Ecto neural progenitor cell (in vitro differentiated cells): ENCODE measurements at places on chromosomes 7 and 10.

DNA sequence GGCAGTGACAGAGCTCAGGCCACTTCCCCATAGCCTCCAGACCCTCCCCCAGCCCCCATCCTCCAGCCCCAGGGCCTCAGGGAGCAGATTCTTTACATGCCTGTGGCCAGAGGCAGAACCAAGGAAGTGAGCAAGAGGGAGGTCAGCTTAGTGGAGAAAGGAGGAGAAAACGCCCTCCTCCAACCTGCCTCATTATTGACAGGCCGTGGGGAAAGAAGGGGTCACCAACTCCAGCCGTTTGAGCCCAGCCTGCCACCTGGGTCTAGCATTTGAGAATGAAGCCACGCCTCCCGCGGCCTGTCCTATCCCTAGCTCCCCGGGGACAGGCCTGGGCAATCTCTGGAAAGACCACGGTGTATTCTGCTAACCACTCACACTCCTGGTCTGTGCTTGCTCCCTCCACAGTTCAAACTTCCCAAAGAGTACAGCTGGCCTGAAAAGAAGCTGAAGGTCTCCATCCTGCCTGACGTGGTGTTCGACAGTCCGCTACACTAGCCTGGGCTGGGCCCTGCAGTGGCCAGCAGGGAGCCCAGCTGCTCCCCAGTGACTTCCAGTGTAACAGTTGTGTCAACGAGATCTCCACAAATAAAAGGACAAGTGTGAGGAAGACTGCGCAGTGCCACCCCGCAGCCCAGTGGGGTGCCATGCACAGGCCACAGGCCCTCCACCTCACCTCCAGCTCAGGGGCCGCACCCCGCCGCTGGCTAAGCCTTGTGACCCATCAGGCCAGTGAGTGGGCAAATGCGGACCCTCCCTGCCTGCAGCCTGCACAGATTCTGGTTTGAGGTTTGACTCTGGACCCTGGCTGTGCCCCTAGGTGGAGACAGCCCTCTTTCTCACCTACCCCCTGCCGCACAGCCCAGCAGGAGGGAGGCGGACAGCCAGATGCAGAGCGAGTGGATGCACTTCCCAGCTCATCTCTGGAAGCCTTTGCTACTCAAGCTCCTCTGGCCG lies 14.3 kb upstream of the TRIM8 start:
- peak; percentile 75 for DNase-seq

DNA sequence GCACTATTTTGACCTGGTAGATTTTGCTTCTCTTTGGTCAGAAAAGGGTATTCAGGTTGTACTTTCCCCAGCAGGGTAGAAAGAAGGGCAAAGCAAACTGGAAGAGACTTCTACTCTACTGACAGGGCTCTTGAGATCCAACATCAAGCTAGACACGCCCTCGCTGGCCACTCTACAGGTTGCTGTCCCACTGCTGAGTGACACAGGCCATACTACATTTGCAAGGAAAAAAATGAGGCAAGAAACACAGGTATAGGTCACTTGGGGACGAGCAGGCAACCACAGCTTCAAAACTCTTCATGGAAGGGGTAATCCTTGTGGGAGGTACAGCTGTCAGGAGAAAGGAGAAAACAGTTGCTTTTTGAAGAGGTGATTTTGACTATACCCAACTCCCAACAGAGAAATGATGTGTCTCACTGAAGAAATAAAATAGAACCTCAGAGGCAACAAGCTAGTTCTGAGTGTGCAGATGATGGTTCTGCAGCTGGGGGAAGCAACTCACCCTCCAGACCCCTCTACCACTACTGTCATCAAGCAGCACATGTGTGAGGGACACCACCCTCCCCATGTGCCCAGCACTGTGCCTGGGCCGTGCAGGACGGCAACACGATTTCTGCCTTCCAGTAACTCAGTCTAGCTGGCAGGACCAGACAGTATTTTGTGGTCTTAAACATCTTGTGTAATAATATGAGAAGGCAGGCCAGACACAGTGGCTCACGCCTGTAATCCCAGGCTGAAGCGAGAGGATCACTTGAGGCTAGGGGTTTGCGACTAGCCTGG lies 16.3 kb downstream of the AKR1B1 start:
- no peak for DNase-seq

- DNase-seq: no peak
Observed at GRCh38 chr7:33243319-33243881, 114.0 kb downstream of the BBS9 start.

GRCh38 chr10:119288574-119289001 lies 81.2 kb downstream of the GRK5 start:
- DNase-seq: no peak

DNA sequence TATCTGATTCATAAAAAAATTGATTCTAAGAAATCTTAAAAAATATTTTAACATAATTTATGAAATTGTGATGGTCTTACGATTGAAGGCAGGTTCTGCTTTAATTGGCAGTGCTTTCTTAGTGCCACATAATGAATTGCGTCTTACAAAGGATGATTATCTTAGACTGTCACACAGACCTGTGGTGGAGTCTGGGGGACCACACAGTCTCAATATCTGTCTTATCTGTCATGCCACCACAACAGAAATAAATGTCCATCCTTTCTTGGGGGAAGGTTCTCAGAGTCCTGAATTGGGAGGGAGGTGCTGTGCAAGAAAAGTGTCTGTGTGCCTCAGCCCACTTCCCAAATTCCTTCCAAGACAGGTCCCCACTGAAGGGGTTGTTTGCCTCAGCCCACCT lies 34.0 kb downstream of the ZDHHC6 start:
- DNase-seq: no peak

DNA sequence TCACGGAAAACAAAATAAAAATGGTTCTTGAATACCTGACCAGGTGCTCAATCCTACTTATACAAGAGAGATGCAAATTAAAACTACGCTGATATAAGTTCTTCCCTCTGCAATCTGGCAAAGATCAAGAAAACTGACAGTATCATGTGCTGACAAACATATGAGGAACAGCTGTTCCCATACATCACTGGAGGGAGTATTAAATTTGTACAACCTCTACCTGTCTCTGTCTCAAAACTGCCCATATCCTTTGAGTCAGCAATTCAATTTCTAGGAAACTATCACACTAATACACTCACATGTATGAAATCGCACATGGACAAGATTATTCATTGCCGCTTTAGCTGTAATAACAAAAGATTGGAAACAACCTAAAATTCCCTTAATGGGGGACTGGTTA lies 11.0 kb upstream of the IL6 start:
- no peak for DNase-seq
